ENCODE measurements at places on chromosomes 3 and 15.

- DNase-seq, result no peak
Observed at GRCh38 chr3:177601152-177601551, 403.9 kb upstream of the TBL1XR1 start.

DNA sequence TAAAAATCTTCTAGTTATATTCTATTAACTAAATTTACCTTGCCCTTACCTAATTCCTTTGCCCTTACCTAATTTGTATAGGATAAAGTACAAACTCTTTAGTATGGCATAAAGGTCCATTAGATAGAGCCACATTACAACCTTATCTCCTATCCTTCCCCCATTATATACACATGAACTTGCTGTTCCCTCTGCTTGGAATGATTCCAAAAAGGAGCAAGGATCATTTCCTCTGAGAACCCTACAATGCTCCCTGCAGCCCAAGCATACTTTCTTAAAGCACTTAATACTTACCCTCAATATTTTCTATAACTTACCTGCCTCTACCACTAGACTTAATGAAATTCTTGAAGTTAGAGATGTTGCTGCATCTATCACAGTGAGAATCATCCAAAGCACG is 118.9 kb upstream of the CCDC54 start:
- no peak for DNase-seq

- no peak for DNase-seq
Observed at GRCh38 chr3:9820946-9821345, 10.9 kb downstream of the TTLL3 start.

- DNase-seq, result no peak
Observed at GRCh38 chr3:48856469-48856868, 8.8 kb upstream of the PRKAR2A start.

- no peak for DNase-seq
Observed at GRCh38 chr3:159600291-159600690, 388.3 kb upstream of the IL12A start.

DNA sequence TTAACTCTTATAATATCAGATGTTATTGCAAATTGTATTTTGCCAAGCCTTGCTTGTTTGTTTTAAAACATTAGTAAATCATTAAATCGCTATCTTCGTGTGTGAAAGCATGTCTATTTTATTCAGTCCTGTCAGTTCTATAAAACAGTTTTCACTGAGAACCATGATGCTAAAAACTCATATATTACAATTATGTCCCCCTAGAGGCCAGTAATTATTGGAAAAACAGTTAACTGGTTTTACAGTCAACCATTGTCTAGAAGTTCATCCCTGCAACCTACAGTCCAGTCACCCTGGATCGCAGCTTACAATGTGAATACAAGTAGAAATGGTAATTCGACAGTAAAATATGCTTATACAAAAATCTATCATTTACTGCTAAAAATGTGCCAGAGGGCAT is 311.5 kb upstream of the ROBO2 start:
- no peak for DNase-seq

Measured in bone marrow (tissue), 2 donors.